ENCODE measurements at places on chromosomes 4 and X. TPM values are rescaled to one million over a fixed set of nuclear protein-coding genes. Genes with fewer than 3 reads are reported as not detected.

Gene IL2
- total RNA-seq: 3.4 TPM

Gene IL2RG
- 8.9 TPM for total RNA-seq

Gene CCDC120
- 18.8 TPM for total RNA-seq

Gene CFAP299
- total RNA-seq: not detected

Measured in mucosa of gallbladder (tissue), 1 donor.